ENCODE measurements at places on chromosomes 7 and 10.

GRCh38 chr10:62543571-62544355 is 169.6 kb downstream of the ZNF365 start:
- DNase-seq, result no peak

DNA sequence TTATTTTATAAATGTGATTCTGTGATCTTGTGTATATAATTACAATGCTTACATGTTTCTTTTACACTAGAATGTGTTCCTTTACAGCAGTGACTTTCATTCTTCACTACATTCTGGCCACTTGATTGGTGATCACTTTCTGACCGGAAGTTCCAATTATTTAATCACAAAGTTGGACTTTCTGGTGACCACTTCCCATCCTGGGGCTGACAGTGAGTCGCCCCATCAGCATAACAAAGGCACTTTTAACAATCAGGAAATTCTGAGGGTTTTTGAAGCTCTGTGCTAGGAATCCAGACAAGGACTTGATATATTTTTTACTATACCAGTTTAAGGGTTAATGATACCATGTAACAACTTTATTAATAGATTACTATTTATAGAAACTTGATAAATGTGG is 282.3 kb upstream of the KAT6B start:
- no peak for DNase-seq

- no peak for DNase-seq
Measured at GRCh38 chr10:116132780-116133399, 140.1 kb downstream of the GFRA1 start.

GRCh38 chr10:89651916-89652573 is 7.0 kb upstream of the PANK1 start:
- DNase-seq, result no peak

DNA sequence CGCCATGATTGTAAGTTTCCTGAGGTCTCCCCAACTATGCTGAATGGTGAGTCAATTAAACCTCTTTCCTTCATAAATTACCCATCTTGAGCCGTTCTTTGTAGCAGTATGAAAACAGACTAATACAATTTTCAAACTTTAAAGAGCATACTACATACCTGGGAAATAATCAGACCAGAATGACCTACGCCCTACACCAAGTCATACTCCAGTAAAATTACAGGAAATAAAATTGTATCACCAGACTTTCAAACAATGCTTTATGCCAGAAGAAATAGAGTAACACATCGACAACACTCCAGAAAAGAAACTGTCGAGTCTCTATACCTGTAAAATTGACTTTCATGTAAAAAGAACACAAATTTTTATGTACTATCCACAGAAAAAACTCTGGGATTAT is 18.7 kb downstream of the RSU1 start:
- no peak for DNase-seq

DNA sequence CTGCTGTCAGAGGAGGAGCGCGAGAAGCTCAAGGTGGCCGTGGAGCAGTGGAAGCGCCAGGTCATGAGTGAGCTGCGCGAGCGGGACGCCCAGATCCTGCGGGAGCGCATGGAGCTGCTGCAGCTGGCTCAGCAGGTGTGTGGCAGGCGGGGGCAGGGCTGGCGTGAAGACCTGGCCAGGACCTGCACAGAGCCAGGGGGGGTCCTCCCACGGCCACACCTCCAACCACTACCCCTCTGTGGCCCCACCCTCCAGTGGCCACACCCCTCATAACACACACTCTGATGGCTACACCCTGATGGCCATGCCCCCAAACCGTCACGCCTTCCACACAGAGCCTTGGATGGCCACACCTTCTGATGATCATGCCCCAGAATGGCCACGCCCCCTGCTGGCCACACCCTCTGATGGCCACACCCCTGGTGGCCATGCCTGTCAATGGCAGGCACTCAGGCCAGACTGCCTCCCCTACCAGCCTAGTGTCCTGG is 23.4 kb upstream of the DPYSL4 start:
- DNase-seq, result no peak

DNA sequence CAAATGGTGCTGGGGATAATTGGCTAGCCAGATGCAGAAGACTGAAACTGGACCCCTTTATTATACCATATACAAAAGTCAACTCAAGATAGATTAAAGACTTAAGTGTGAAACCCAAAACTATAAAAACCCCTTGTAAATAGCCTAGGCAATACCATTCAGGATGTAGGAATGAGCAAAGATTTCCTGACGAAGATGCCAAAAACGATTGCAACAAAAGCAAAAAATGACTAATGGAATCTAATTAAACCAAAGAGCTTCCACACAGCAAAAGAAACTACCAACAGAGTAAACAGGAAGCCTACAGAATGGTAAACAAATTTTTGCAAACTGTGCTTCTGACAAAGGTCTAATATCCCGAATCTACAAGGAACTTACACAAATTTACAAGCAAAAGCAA is 30.9 kb upstream of the PLXDC2 start:
- no peak for DNase-seq

GRCh38 chr10:92822060-92822634 is 26.2 kb upstream of the EXOC6 start:
- DNase-seq, result no peak

- DNase-seq, result no peak
Measured at GRCh38 chr7:94888551-94888950, 18.8 kb upstream of the PPP1R9A start.

GRCh38 chr7:123131140-123131539 is 68.6 kb downstream of the SLC13A1 start:
- DNase-seq, result no peak

GRCh38 chr7:151431281-151431767 is 8.6 kb downstream of the CRYGN start:
- no peak for DNase-seq

- DNase-seq, result no peak
Measured at GRCh38 chr7:67619175-67619574, 622.5 kb downstream of the TYW1 start.

GRCh38 chr10:30186371-30186875 is 127.0 kb upstream of the JCAD start:
- DNase-seq, result no peak

- no peak for DNase-seq
Measured at GRCh38 chr10:113430634-113431397, 122.0 kb upstream of the HABP2 start.

DNA sequence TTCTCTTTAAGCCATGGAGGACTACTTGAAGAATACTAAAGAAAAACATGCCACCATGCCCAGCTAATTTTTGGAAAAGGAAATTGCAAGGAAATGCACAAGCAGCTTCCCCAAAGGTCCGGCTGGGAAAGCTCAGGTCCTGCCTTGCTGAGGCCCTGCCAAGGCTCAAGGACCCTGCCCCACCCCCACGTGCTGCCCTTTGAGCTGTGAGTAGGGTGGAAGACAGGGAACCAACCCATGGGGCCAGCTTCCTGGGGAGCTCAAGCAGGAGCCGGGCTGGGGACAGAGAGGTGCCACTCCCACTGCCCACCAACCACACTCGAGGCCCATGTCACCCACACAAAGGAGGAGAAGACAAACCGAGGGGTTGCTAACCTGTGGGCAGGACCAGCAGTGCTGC is 78.2 kb downstream of the SLIT1 start:
- no peak for DNase-seq

- no peak for DNase-seq
Measured at GRCh38 chr7:519484-520390, at the start of gene PDGFA. Gene PDGFA (minus strand): TSS chr7:519846. CDS start chr7:519001, 845 bp downstream.

DNA sequence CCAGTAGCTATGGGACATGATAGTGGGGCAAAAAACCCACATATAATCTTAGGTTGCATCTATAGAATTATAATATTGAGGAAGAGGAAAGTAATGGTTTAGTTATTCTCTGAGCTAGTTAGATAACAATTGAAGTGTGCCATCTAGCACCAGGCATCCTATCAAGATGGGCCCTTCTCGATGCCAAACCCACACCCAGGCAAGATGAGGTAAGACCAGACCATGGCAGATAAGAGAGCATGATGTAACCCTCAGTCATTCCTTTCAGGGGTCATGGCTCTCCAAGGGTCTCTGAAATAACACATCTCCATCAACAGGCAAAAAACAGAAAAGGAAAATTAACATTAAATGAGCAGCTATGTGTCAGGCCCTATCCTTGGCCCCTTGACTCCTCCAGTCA is 128.7 kb downstream of the SH3PXD2A start:
- no peak for DNase-seq

- no peak for DNase-seq
Measured at GRCh38 chr7:70711452-70711851, 420.5 kb upstream of the GALNT17 start.

DNA sequence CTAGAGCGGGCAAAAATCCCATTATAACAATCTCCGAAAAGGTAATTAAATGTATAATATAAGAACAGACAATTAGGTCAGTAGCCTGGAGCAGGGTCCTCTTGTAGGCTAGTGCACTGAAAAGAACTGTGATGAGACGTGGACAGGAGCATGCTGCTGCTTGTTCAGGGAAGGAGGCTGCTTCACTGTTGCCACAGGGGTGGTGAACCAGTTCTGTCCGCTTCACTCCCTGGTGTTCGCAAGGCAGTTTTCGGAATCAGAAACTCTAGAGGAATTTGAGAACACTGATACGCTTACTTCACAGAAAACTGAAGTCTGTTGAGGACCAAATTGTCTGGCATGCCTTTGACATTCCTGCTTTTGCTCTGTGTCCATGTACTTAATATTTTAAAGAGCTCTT is 17.4 kb downstream of the ZNRF2 start:
- no peak for DNase-seq

GRCh38 chr10:127874671-127875448 is 17.9 kb downstream of the CLRN3 start:
- no peak for DNase-seq

GRCh38 chr10:23384364-23384763 is 39.8 kb upstream of the C10orf67 start:
- DNase-seq, result no peak

DNA sequence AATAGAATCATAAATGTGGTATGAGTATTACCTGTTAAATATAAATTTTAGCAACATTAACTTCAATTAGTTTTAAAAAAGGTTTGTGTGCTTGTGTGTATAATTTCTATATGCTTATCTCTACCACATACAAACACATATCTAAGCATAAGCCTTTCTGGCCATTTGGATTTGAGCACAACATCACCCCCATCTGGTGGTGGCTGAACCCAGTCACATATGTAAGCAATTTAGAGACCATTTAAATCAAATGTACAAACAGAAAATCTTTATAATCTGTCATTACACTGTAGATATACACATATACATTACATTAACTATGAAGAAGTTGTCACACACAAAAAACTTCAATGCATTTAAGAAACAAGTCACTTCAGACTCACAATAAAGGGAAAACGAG is 31.7 kb downstream of the GPR22 start:
- no peak for DNase-seq

DNA sequence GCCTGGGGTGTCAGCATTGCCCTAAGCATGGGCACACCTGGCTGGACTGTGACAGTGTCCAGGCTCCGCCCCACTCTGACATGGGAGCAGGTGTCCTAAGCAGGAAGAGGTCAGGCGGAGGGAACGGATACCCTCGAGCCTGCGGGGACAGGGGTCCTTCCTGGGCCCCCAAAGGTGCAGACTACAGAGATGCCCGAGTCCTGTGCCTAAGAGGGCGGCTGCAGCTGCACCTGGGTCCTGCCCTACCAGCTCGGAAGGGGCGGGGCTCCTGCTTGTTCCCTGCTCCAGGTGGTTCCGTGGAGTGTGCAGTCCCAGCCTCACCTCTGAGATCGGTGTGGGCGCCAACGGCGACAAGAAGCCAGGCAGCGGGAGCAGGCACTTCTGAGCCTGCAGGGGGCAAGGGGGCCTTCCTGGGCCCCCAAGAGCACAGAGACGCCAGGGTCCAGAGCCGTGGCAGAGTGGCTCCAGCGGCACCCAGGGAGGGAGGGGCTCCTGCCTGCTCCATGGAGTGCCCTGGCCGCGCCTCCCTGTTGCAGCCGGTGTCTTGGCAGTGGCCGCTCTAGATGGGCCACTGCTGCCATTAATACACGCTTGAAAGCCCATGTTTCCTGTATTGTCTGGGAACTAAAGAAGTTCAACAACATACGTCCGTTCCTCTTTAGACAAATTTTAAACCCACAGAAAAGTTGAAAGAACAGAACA is 64.5 kb upstream of the CACNA2D1 start:
- no peak for DNase-seq

GRCh38 chr7:138029941-138030340 is 28.1 kb upstream of the CREB3L2 start:
- no peak for DNase-seq

DNA sequence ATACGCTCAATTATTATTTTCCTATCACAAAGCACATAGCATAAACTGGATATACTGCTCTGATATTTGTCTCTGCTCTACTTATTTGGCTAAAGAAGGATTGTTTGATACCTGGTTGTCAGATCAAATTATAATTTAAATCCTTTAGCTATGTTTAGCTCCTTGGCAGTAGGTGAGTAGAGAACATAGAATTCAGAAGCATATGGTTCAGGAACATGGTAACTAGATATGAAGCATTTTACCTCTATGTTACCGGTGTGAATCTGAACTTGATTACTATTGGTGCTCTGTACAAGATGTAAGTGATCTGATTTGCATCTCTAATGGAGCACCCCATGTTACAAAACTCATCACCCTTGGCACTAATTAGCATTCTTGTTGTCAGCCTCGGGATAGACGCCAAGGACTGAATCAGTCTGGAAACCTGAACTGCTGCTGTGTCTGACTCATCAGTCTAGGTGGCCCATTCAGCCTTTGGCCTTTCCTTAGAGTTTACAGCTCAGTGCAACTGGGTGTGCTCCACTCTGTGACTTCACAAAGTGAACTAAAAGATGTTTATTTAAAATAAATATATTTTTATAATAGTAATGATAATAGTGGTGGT is 12.3 kb upstream of the MYPN start:
- DNase-seq, result no peak

GRCh38 chr7:51451751-51452476 is 135.3 kb upstream of the COBL start:
- DNase-seq, result no peak

- no peak for DNase-seq
Measured at GRCh38 chr7:71235253-71235652, 103.3 kb downstream of the GALNT17 start.

DNA sequence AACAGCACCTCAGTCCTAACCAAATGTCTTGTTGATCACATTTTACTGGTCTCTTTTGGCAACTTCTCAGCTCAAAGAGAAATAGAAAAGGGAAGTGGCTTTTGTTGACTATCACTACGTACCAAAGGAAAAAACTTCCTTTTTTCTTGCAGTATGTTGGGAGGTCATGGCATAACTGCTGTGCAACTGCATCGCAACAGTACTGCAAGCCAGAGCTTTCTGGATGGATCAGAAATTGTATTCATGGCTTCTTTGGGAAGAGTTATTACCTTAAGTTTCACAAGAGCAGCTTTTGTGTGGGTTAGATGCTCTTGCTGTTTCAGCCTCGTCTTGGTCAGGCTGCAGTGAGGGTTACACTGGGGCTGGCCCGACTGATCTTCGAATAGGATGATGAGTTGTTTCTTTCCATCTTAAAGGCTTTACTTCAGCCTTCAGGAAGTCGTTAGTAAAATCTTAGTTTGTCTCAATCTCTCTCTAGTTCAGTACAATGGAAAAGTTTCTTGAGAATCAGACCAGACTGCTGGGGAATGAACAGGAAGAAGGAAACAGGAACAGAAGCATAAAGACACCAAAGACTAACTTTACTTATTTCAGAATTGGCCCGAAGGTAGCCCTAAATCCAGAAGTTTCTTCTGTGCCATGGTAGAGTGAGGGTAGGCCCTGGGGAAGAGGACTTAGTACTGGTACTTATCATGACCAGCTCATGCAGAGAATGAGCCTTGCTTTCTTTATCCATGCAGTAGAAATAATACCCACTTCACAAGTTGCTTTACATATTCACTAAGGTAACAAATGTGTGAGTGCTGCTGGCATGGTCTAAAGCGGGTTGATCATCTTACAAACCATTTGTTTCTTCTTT is 153.6 kb downstream of the CELF2 start:
- no peak for DNase-seq

- no peak for DNase-seq
Measured at GRCh38 chr10:43109671-43110249, 28.5 kb upstream of the CSGALNACT2 start.
